Smooth muscle cell of the coronary artery (primary cell): ENCODE measurements at places on chromosomes 7 and 10. TPM values are rescaled to one million over a fixed set of nuclear protein-coding genes. Genes with fewer than 3 reads are reported as not detected.

Gene KCNH2
- total RNA-seq = 0.08 TPM in 1 of 2 replicates, not detected in the other

Gene FXYD4
- not detected in 2 replicates for total RNA-seq

Gene NKX2-3
- not detected in 2 replicates for total RNA-seq

Gene HGF
- total RNA-seq = 15.4 and 19.5 TPM in 2 replicates

Gene ATXN7L1
- 3.3 and 8.2 TPM in 2 replicates for total RNA-seq

Gene CCDC136
- 3.2 and 4.4 TPM in 2 replicates for total RNA-seq

Gene XPNPEP1
- 150 and 235 TPM in 2 replicates for total RNA-seq
